H1 (cell line): ENCODE measurements at places on chromosomes 7 and 10.

DNA sequence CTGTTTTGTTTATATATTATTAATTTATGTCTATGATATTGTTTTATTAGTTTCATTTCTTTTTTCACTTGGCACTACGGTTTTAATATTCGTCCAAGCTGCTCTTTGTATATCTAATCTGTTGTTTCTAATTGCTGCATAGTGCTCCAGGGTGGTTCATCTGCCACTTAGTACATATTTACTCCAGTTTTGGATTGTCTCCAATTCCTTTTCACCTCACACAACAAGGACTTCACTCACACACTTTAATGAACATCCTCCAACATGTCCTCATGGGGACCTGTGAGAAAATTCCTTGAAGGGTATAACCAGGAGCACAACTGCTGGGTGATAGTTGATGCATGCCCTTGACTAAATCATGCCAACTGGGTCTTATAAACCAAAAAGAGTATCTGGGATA is 14.1 kb upstream of the NOC3L start:
- DNase-seq: no peak

GRCh38 chr10:121838149-121838548 is 89.7 kb downstream of the ATE1 start:
- no peak for DNase-seq

GRCh38 chr10:21217107-21217506 is 308.4 kb downstream of the SKIDA1 start:
- no peak for DNase-seq

- no peak for DNase-seq
Measured at GRCh38 chr10:5522913-5523560, 1.7 kb upstream of the CALML3 start.

DNA sequence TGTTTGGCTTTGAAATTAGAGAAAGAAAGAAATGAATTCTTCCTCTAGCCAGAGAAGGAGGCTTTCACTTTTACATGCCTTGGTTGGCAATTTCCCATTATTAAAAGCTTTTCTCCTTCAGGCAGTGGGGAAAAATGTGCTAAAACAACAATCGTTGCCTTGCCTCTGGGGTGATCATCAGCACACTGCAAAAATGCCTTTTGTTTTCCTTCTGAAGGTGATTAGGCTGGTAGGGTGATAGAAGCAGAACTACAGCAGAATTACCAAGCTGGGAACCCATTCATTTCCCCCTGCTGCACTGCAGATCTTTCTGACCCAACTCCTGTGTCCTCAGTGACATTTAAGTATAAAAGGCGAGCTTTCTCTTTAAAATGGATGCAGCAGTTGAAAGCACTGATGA is 22.2 kb downstream of the ANK3 start:
- DNase-seq: no peak

- no peak for DNase-seq
Measured at GRCh38 chr10:66642217-66642616, 283.6 kb upstream of the LRRTM3 start.

DNA sequence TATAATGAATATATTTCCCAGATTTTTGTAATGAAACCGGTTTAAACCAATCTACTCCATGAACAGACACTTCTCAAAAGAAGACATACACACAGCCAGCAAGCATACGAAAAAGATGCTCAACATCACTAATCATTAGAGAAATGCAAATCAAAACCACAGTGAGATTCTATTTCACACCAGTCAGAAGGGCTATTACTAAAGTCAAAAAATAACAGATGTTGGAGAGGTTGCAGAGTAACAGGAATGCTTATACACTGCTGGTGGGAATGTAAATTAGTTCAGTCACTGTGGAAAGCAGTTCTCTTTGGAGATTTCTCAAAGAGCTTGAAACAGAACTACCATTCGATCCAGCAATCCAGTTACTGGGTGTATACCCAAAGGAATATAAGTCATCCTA is 240.7 kb downstream of the TSPAN12 start:
- no peak for DNase-seq

DNA sequence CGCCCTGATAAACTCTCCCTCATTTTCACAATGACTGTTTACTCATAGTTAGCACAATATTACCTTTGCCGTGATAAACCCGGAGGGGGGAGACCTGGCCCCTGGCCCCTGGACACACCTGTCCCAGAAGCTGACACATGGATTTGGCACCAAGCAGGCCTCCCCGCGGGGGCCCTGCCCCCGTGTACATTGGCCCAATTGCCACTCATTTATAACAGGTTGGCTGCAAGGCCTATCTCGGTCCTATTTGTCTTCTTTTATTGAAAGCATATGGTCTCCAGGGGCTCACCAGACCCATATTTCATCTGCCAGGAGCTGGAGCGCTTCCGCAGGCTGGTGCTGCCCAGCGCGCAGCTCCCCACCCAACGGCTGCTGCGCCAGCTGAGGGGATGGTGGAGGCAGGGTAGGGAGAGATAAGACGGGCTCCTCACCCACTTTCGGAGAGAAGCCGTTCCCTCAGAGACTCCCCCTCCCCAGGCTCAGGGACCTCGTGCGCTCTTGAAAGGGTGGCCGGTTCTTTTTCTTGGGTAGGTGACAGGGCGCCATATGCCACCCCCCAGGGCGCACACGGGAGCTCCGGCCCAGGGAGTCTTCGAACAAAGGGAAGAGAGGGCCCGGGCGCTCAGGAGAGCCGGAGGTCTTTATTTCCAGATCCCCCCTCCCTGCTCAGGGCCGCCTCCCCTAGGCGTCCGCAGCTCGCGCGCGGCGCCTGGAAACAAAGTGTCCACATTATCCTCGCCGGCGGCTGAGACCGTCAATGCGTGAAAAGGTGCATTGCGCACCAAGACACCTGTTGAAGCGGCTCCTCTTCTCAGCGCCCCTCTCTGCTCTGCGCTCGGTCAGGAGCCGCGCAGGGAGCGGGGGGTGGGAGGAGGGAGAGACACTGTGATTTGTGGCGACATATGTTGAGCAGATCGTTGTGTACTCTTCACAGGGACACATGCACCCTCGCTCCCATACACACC is 4.3 kb upstream of the NEUROG3 start:
- DNase-seq: peak; percentile 65

- DNase-seq: no peak
Measured at GRCh38 chr7:38105874-38106483, 72.1 kb upstream of the STARD3NL start.

- no peak for DNase-seq
Measured at GRCh38 chr7:98807068-98808048, 62.5 kb downstream of the TMEM130 start.

DNA sequence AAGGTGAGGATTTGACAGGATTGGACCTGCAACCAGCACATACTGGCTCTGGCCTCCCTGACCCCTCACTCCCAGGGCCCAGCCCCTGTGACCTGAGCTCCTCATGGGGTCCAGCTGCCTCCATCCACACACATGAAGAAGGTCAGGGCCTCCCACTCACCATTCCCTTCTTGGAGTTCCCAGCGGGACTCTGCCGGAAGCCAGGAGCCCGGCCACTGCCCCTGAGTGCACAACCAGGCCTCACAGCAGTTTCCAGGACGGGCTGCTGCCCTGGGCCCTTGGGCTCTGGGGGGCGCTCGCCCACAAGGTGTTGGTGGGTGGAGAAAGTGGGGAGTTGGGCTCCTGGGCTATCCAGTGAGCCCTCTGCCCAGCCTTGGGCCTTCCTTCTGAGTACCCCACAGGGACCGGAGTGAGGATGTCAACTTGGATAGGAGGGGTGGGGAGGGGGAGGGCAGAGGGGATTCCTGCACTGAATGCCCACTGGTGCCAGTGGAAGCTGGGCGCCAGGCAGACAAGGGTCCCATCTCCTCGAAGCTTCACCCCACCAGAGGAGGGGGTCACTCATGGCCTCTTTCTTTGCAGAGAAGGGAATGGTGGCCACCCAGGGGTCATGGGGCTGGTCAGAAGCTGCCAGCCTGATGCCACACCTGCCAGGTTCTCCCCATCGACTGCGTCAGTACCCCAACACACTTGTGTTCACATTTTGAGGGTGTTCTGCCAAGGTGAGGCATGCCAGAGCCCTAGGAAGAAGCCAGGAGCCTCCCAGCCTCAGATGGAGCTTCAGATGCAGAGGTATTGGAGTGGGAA is 115.3 kb downstream of the PTPN20 start:
- DNase-seq: peak; percentile 45

DNA sequence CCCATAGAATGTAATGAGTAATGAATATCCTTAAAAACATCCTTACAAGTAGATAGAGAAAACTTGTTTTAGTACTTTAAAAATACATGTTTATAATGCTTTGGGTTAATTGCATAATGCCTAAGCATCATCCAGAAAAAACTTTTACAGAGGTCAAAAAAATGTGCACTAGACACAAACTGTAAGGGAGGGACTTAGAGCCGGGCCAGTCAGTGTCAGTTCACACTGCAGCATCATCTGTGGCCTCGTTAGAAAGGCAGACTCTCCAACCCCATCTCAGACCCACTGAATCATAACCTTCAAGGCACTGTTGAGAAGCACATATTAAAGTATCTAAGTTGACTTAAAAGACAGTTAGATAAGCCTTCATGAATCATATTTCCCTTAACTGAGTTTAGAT is 230.1 kb upstream of the PRPS1L1 start:
- DNase-seq: no peak

DNA sequence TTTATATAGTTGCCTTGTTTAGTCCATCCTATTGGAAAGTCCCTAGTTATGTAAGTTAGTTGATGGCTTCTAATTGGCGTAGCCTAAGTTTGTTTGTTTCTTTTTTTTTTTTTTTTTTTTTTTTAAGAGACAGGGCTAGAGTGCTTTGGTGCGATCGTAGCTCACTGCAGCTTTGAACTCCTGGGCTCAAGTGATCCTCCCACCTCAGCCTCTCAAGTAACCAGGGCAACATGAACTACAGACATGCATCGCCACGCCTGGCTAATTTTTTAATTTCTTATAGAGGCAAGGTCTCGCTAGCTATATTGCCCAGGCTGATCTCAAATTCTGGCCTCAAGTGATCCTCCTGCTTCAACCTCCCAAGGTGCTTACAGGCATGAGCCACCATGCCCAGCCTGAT is 7.1 kb downstream of the CSGALNACT2 start:
- DNase-seq: no peak

- no peak for DNase-seq
Measured at GRCh38 chr10:69721690-69722310, 79.9 kb upstream of the COL13A1 start.

DNA sequence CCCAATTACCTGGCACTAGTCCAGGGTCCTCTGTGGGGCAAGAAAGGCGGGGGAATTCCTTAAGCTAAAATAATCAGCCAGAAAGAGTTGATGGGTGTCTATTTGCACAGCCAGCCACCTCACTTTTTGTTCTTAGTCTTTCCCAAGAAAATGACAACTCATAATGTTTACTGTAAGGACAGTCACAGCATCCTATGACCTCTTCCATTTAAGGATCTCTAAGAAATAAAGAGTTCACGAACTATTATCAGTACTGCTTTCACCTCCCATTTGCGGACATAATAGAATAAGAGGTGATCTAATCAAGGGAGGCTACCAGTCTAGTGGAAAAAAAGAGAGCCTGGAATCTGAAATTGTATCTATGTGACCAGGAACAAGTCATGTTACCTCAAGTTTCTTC is 72.4 kb upstream of the LRRC17 start:
- no peak for DNase-seq
